Activated T-cell treated with anti-CD3 and anti-CD28 coated beads, Interleukin-2, amount 50 U/mL, for 48 hours (primary cell): ENCODE measurements at places on chromosomes 6 and 20.
A peak's percentile ranks its signal among the peaks of the same experiment; 100 is the strongest.

DNA sequence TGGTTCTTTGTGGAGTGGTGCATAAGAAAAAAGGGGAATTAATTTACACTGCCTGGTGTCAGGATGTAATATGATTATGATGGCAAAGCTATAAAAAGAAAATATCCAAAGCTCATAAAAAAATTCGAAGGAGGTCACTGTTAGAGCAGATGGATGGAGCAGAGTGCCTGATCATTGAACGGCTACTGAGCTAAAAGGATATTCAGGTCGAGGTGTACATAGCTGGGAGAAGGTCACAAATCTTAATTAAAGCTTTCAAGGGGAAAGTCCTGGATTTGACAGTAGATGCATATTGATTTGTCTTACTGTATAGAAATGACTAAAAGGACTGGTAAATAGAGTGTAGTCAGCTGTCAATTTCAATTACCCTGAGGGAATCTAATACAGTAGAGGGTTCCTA lies 84.4 kb downstream of the PKIB start:
- DNase-seq, result no peak

DNA sequence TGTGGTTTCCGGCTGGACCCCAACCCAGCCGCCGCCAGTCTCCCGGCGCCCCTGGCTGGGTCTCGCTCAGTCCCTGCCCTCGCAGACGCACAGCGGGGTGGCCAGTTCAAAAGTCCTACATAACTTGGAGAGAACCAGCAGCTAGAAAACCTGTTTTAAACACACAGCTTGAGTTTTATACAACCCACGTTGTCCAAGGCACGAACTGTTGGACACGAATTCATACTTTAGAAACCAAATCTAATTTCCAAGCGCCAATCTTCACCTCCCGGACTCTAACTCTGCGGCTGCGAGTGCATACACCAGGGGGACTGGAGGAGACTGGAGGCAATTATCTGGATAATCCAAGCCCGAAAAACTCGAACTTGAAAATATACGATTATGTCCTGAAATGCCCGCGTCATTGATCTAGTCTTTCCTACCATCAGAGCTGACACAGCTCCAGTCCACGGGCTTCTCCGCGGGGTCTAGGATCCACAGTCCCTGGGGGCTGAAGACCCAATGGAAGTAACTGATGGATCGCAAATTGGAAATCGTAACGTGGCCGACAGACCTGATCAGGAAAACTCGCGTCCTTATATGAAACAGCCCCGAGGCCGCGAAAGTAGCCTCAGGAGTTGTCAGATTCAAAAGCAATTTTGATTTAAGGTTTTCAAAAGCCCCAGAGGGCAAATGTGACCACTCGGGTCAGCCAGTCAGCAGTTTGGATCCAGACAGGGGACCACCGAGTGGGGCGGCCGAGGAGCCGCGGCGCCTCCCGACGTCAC lies 843 bp upstream of the HEY2 start:
- DNase-seq, result peak; percentile 50

GRCh38 chr6:126307849-126308248 lies 32.1 kb upstream of the CENPW start:
- DNase-seq, result no peak

DNA sequence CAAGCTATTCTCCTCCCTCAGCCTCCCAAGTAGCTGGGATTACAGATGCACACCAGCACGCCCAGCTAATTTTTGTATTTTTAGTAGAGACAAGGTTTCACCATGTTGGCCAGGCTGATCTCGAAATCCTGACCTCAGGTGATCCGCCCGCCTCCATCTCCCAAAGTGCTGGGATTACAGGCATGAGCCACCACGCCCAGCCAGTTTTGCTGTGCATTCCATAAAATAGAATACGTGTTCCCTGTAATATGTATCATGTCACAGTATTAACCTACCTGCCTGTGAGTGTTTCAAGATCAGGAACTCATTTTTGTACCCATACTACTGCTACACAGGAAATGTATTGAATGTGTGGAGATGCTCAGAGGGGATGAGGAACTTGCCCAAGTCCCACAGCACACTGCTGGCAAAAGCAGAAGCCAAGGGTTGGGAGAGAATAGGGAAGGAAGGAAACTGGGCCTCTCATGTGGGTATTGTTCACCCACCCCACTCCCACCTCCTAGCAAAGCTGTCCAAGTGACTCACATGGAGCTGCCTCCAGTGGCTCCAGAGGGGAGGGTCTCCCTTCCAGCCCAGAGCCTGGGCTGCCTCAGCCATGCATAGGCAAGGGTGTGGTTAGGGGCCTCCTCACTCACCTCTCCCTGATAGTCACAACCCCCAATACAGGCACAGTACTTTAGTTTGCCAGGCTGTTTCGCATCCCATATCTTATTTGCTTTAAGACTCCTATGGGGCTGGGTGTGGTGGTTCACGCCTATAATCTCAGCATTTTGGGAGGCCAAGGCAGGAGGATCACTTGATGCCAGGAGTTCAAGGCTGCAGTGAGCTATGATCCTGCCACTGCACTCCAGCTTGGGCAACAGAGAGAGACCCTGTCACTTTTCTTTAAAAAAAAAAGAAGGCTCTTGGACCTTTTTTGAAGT lies 9.4 kb downstream of the HM13 start:
- DNase-seq, result no peak

GRCh38 chr6:41697861-41698781 lies 37.3 kb downstream of the TFEB start:
- DNase-seq, result no peak

DNA sequence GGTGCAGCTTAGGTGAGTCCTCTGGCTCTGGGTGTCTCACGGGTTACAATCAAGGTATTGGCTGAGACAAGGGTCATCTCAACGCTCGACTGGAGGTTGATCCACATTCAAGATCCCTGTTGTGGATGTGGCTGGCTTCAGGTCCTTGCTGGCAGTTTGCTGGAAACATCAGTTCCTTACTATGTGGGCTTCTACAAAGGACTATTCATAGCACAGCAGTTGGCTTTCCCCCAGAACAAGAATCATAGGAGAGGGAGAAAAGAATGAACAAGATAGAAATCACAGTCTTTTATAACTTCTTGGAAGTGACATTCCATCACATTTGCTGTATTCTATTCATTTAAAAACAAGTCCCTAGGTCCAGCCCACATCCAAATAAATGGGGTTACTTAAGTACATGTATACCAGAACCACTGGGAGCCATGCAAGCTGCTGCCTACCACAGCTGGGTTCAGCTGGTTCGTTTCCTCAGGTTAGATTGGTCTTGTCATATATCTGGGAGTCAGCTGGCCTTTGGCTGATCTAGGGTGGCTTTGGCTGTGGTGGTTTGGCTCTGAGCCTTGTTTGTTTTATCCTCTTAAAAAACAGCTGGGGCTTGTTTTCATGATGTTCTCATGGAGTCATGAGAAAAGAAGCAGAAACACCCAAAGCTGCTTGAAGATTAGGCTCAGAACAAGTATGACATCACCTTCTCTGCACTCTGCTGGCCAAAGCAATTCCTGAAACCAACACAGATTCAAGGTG lies 433.2 kb upstream of the SPTLC3 start:
- no peak for DNase-seq

- DNase-seq, result no peak
These were observed 34.4 kb downstream of the SAMD3 start for GRCh38 chr6:130188207-130188899.

DNA sequence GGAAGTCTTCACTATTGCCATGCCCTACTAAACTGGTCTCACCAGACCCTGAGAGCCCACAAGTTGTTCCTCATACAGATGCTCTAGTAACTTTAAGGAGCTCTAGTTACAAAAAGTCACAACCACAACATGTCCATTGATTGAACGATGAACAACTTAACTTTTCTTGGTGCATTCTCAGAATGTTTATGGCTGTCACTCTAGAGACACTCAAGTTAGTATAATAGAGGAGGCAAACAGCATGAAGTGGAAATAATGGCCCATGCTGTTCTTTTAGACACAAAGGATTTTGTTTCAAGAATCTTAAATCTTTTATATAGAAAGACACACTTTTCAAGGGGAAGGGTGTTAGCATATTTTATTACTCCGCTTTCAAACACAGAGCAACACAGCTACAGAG lies 934.4 kb downstream of the HACE1 start:
- no peak for DNase-seq

DNA sequence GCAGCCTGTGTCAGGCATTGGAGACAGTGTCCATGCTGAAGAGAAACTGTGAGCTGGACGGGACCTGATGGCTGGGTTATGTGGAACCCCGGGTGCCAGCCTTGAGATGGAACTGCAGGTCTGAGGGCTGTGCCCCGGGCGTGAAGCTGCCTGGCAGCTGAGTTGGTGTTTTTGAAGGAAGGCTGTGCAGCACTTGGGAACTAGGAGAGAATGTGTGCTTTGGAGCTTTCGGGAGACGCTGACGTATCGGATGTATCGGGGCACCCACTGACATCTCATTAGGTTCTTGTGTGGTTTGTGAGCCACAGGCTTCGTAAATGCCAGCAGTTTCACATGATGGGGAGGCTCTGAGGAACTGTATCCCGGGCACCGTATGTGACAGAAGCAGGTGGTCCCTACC lies 2.2 kb downstream of the DLGAP4 start:
- DNase-seq, result no peak
